ENCODE measurements at places on chromosomes 7 and 10.

- no peak for DNase-seq
These were observed 12.6 kb downstream of the PDAP1 start for GRCh38 chr7:99395616-99396327.

- no peak for DNase-seq
These were observed 4.7 kb upstream of the WASHC2A start for GRCh38 chr10:50063100-50063499.

DNA sequence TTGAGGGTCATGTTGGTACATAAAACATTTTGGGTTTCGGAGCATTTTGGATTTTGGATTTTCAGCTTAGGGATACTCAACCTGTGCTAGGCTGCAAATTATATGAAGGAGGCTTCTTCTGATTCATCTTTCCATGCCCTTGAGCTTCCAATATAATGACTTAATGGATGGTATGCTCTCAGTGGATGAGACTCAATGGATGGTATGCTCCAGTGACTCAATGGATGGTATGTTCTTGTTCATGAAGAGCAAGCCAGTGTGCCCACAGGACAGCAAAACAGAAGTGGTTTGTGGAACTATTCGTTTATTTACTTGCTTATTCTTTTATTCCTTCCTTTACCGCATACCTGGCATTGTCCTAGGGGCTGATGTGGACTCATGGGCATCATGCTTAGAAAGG lies 969.6 kb downstream of the LRMDA start:
- no peak for DNase-seq

- no peak for DNase-seq
These were observed 8.4 kb downstream of the PRKAG2 start for GRCh38 chr7:151868396-151869108.

DNA sequence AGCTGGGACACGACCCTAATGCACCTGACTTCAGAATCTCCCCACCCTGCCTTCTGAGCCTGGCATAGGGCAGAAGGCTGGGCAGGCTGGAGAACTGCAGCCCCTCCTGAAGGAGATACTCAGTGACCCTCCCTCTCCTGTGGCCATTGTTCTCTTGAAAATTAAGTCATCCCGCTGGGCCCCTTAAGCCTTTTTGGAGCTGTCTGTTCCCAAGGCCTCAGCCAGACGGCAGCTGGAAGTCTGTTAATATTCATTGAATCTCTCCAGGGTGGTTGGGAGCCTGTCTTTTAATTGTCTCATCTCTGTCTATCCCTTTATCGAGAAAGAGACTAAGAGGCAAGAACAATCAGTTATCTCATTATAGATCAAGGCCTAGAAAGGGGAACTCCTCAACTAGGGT lies 118.1 kb upstream of the PCBD1 start:
- DNase-seq = no peak

- DNase-seq = no peak
These were observed 148.1 kb downstream of the SLC25A13 start for GRCh38 chr7:96173781-96174180.

DNA sequence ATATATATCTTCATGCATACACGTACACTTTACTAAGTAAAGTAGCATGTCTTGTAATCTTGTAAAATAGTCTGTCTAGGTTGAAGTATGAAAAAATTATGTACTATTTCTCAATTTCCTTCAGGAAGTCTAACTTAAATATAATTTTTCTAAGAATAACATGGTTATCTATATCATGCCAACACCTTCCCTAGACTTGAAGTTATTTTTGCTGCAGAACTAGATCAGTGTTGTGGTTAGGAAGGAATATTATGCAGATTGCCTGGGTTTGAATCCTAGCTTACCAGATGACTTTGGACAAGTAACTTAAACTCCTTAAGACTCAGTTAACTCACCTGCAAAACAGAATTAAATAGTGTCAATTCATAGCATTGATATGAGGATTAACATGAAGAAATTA lies 142.2 kb upstream of the SEMA3A start:
- no peak for DNase-seq

GRCh38 chr10:79028056-79028430 lies 40.7 kb upstream of the ZMIZ1 start:
- no peak for DNase-seq

DNA sequence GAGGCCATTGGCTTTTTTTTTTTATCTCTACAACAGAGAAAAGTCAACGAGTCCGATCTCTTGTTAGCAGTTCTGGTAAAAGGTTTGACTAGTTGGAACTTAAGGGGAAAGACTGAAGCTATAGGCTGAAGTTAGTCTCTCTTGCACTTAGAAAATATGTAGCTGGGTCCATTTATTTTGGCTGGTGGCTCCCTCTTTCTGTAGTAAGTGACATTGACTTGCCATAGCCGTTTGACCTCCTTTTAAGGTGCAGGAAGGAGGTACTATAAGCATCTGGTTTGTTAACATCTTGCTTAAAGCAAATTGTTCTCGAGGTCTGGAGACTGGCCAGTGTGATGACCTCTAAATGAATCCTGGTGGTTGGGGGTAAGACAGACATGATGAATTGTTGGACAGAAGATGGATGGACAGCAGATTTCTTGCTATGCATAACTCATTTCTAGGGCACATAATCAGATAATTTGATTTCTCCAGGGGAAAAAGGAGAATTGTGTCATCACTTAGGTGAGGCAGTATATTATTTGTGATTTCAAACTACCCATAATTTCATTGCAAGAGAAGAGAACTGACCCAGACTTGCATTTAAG lies 356.3 kb upstream of the GALNT17 start:
- DNase-seq = no peak

GRCh38 chr7:141128506-141128905 lies 54.6 kb downstream of the TMEM178B start:
- no peak for DNase-seq

DNA sequence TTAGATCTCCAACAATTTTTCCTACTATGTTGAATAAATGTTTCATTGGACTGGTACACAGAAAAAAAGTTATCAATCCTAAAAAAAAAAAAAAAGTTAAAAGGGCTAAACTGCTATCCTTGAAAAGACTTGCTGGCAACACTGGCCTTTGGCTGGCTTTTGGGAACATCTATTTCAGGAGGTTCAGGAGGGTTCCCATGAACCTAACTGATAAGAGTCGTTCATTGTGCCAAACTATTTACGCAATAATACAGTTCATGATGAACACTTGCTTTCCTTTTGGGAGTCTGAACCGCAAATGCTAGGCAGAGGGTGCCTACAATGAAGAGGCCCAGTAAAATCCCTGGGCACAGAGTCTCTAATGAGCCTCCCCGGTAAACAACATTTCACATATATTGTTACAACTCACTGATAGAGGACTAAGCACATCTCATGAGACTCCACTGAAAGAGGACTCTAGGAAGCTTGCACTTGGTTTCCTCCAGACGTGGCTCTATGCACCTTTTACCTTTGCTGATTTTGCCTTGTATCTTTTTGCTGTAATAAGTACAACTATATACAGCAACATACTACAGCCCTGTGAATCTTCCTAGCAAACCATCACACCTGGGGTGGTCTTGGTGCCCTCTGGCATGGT lies 45.0 kb downstream of the ZFAND4 start:
- DNase-seq = no peak
